ENCODE measurements at places on chromosomes 7 and 10.

- DNase-seq: no peak
These were observed 17.6 kb upstream of the DPYSL4 start for GRCh38 chr10:132169031-132169765.

DNA sequence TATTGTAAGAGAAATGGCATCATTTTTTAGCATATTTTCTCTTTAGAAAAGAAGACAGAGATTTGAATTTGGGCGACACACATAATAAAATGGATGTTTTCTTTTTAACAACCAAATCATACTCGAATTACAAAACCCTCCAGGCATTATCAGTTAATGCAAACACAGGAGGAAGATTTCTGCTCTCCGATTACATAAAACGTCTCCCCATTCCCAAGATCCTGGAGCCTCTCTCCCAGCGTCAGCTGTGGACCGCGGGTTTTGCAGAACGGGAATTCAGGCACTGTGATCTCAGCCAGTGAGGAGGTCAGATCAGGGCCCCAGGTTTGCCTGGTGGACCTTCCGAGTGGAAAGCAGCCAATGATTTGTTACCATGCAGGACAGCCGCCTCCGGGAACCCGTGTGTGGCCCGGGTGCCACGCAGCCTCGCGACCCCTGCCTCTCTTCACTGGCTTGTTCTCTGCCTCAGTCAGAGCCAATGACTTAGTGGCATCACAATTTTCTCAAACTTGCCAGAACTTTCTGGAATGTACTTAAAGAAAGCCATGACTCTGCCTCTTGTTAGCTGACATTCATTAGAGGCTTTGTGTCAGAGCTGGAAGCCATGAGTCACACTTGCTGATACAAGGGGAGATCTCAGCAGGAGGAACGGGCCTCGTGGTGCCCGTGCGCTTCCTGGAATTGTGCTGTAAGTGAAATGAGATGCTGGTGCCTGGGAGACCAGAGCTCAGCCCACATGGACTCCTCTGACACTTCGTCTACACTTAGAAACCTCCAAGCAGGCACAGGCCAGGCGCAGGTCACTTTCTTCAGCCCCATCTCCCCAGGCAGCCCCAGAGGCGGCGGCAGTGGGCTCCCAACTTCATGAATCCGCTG is 246.1 kb downstream of the KLF6 start:
- no peak for DNase-seq

DNA sequence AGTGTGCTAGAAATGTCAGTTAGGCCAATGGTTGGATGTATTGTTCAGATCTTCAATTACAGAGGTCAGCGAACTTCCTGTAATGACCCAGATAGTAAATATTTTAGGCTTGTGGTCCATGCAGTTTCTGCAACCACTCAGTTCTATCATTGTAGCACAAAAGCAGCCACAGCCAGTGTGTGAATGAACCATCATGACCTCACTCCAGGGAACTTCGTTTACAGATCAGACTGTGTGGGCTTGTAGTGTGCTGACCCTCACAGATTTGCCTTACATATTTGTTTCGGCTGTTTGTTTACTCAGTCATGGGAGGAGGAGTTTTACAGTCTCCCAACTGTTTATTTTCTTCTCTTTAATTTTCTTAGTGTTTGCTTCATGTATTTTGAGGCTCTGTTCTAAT is 55.4 kb downstream of the LANCL2 start:
- peak; percentile 33 for DNase-seq

DNA sequence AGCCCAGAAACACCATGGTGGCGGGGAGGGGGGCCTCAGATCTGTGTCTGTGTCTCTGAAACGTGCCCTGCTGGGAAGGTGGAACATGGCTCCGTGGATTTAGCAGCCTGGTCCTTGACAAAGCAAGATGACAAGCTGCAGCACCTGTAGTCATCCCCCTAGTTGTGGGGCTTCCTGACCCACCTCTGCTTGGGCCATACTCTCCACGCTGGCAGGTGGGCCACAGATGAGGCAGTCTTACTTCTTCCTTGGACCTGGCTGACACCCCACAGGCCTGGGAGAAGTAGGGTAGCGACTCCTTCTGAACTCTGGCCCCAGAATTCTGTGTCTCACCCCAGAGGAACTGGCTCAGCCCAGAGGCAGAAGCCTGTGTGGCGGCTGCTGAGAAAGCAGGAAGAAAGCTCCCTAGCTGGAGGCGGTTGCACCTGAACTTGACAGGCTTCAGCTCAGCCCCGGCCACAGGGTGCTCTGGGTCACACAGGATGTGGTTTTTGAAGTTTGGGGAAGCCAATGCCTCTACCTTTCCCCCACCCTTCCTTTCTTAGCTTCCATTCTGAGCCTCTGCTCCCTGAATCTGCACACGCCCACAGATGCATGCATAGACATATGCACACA is 113.9 kb downstream of the ABLIM1 start:
- DNase-seq: no peak

GRCh38 chr7:82932516-82932915 is 230.2 kb downstream of the PCLO start:
- DNase-seq: no peak

Measured in NCI-H1930 (cell line).